CD4-positive, CD25-positive, alpha-beta regulatory T cell (primary cell): ENCODE measurements at places on chromosomes 3 and 15. TPM values are rescaled to one million over a fixed set of nuclear protein-coding genes. Genes with fewer than 3 reads are reported as not detected.
A peak's percentile ranks its signal among the peaks of the same experiment; 100 is the strongest.

DNA sequence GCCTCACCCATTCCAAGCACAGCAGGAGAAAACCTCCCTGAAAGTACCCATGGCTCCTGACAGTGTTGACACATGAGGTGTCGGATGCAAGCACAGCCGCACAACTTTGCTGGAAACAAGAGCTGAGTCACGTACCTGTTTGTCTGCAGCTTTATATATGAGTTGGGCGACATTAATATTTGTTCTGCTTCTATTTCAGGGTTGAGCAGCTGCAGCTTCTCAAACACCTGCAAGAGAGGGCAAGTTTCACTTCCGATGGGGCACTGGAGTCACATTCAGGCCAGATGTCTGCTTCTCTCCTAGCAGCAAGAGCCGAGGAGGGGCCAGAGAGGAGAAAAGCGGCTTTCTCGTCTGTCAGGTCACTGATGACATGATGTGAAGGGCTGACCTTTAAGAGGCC lies 88.0 kb downstream of the NUP210 start:
- no peaks in the 10 kb centered on the region for H3K27me3 ChIP-seq
- no peak overlapping the region for H3K4me3 ChIP-seq
- peaks cover 98% of the 10 kb centered on the region for H3K36me3 ChIP-seq
- DNase-seq = peak; percentile 38

GRCh38 chr3:105676621-105677300 lies 192.1 kb downstream of the CBLB start:
- H3K36me3 ChIP-seq = peaks cover 52% of the 10 kb centered on the region
- no peak overlapping the region for H3K4me3 ChIP-seq
- H3K4me1 ChIP-seq = no peaks in the 10 kb centered on the region
- no peak overlapping the region for H3K27ac ChIP-seq
- no peaks in the 10 kb centered on the region for H3K27me3 ChIP-seq

DNA sequence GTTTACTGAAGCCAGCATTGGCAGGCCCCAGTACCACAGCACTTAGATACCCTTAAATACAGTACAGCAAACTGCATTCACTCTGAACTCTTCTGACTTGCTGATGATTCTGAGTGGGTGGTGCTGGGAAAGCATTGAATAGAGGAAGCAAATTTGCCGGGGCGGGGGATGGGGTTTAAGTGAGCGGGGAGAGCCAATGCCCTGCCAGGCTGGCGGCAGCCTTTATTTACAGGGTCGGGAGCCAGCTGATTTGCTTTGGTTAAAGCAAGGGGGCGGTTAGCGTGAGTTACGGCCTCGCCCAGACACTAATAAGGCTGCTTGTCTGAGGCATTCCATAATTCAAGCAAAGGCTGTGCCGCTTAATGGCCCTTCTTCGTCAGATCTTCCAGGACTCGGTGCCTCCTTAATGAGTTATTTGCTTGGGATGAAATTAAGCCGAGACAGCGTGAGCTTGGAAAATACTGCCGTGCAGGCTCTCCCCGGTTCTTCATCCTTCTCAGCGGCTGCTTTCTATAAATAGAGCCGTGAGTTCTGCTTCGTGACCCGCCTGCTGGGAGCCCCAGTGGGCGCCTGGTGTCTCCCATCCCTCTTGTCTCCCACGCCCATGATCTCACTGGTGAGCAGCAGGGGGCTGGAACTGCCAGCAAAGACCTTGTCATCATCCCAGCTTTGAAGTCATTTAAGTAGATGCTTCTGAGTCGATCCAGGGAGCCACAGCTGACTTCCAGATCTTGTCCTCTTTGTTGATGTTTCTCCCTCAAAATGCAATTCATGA lies 25.8 kb downstream of the SPSB4 start:
- DNase-seq = no peak
- no peak overlapping the region for H3K27ac ChIP-seq
- no peaks in the 10 kb centered on the region for H3K36me3 ChIP-seq
- no peak overlapping the region for H3K4me3 ChIP-seq
- no peaks in the 10 kb centered on the region for H3K4me1 ChIP-seq

DNA sequence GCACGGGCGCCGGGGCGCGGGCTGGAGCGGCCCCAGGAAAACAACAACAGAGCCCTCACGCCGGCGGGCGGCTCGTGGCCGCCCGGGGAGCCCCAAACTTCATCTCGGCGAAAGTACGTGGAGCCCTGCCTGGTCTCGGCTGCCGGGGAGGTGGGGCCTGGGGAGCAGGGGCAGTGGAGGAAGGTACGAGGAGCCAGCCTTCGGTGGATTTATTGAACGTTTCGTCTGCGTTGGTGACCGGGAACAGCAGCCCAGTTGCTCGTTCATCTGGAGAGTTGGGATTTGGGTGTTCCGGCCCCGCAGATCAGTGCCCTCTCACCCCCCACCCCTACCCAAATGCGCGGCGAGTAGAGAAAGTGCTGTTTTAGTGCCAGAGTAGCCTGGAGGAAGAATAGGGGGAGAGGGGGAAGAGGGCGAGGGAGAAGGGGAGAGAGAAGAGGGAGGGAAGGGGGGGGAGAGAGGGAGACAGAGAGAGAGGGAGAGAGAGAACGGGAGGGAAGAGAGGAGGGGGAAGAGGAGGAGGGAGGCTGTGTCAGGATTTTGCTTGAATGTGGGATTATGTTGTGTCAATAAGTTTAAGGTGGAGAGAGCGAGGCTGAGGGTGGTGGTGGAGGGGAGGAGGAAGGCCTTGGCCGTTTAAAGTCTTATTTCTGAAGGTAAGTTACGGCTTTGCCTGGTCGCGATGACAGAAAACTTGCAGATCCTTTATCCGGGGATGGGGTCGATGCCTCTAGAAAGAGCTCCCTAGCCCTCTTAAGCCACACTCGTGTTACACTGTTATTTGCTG lies 970 bp downstream of the BBX start:
- H3K27ac ChIP-seq = peak overlapping the region; percentile 81
- H3K36me3 ChIP-seq = no peaks in the 10 kb centered on the region
- H3K4me3 ChIP-seq = peak overlapping the region; percentile 98
- DNase-seq = peak; percentile 35

- peaks cover 38% of the 10 kb centered on the region for H3K4me1 ChIP-seq
- H3K27ac ChIP-seq = no peak overlapping the region
- H3K27me3 ChIP-seq = no peaks in the 10 kb centered on the region
- DNase-seq = no peak
- peak overlapping the region; percentile 79 for H3K4me3 ChIP-seq
Observed at GRCh38 chr3:56693750-56694149, 10.7 kb upstream of the TASOR start.

DNA sequence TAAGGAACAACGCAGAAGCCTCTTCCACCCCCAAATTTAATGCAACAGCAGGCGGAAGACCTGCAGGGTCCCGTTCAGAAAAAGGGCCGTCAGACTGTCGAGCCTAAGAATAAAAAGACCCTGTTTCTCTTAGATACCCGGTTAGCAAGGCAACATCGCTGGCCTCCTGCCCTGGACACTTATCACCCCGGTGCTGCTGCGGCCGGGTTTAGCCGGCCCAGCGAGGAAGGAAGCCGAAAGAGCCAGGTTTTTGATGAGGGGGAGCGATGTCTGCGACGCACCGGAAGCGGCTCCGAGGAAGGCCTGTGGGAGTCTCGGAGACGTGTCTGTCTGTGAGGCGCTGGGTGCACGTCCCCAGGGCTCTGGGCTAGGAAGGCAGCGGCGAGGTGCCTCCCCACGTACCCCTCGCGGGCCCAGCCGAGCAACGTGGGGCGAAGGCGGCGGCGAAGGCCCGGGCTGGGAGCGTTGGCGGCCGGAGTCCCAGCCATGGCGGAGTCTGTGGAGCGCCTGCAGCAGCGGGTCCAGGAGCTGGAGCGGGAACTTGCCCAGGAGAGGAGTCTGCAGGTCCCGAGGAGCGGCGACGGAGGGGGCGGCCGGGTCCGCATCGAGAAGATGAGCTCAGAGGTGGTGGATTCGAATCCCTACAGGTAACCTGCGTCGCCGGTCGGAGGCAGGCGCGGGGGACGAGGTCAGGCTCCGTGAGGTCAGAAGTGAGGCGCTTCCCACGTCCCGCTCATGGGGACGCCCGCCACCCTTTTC lies at the start of gene UBA5:
UBA5 (plus strand) TSS at position 278 of the 759 bp plus-strand sequence; CDS start at position 487, 209 bp downstream.
- H3K4me1 ChIP-seq = peaks cover 38% of the 10 kb centered on the region
- H3K36me3 ChIP-seq = no peaks in the 10 kb centered on the region
- H3K27me3 ChIP-seq = no peaks in the 10 kb centered on the region
- H3K27ac ChIP-seq = peak within 1 kb of the TSS; percentile 71
- DNase-seq = peak; percentile 61
- H3K4me3 ChIP-seq = peak within 1 kb of the TSS; percentile 96

DNA sequence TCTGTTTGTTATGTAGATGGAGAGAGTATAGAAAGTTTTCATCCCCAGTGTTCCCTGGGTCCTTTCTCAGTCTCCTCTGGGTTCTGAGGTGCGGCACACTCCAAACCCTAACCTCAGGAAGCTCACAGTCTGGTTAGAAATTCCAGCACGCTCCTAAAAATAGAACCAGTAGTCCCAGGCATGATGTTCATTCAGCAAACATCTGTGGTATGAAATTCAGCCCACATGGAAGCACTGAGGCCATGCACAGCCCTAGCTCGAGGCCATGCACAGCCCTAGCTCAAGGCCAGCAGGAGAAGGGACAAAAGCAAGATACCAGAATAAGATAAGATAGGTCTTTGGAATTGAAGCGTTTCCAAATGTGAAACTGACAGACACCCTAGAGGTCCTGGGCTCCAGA lies 82.3 kb upstream of the OXTR start:
- H3K4me1 ChIP-seq = no peaks in the 10 kb centered on the region
- DNase-seq = no peak
- no peaks in the 10 kb centered on the region for H3K27me3 ChIP-seq
- no peak overlapping the region for H3K4me3 ChIP-seq
- H3K36me3 ChIP-seq = no peaks in the 10 kb centered on the region

DNA sequence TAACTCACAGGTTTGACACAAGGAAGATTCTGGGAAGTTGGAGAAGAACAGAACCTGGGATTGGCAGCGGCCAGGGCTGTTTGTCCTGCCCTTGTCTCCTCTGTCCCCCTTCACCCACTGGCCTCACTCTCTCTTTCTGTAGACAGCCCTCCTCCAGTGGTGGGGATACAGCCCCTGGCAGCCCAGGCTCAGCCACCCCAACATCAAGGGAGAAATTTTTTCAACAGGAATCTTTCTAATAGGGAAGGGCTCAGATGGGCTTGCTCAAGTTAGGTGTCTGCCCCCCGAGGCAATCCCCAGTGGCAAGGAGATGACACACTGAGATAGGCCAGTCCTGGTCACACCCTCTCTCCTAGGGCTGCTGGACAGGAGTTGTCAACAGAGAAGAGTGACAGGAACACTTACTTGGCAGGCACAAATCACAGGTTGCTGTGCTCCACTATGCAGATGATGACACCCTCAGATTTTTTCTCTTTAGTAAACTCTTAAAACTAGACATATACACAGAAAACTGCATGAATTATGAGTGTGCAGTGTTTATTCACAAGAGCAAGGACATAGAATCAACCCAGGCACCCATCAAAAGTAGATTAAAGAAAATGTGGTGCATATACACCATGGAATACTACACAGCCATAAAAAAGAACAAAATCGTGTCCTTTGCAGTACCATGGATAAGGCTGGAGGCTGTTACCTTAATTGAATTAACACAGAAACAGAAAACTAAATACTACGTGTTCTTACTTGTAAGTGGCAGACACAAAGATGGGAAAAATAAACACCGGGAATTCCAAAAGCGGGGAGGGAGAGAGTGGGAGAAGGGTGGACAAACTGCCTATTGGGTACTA lies 36.3 kb downstream of the PLA2G4D start:
- no peak overlapping the region for H3K4me3 ChIP-seq
- H3K27ac ChIP-seq = no peak overlapping the region
- peaks cover 12% of the 10 kb centered on the region for H3K4me1 ChIP-seq
- no peaks in the 10 kb centered on the region for H3K36me3 ChIP-seq

GRCh38 chr3:182384221-182384620 lies 409.1 kb upstream of the ATP11B start:
- no peaks in the 10 kb centered on the region for H3K27me3 ChIP-seq
- no peak for DNase-seq
- no peaks in the 10 kb centered on the region for H3K36me3 ChIP-seq
- no peak overlapping the region for H3K4me3 ChIP-seq
- no peaks in the 10 kb centered on the region for H3K4me1 ChIP-seq

DNA sequence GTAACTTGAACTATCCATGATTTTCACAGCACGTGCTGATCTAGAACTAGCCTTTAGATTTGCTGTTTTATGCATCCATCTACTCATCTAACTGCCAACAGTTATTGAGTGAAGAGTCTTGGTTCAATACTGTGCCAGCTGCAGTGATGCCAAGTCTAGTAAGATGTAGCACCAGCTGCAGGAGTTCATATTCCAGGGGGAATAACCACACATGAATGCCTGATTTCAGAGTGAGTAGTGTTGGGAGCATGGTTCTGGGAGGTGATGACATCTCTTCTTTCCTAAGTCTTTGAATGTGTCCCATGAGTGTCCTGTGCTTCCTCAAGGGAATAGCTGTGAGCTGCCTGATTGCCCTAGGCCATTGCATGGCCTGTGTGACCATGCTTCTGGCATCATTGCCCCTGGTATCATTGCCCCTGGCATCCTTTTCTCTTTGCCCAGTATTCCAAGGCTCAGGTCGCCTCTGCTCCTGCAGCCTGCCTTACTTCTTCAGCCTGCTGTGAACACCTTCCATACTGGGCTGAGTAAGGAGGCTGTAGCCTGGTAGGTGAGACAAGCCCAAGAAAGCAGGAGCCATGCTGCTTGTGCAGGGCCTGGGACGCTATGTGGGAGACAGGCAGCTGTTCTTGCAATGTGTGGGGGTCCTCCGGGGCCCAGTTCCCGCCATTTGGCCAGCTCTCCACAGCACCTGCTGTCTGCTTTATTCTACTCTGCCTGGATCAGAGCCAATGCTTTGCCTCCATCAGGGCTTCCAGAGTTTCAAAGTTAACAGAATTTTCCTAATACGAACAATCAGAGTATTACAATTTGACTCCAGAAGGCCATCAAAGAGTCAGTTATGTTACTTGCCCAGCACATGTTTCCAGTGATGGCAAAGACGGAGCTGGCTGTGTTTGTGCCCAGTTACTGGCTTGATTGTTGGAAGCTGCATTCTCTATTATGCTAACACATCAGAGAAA lies 73.2 kb downstream of the CLSTN2 start:
- H3K27ac ChIP-seq = no peak overlapping the region
- no peaks in the 10 kb centered on the region for H3K4me1 ChIP-seq
- no peaks in the 10 kb centered on the region for H3K36me3 ChIP-seq
- H3K27me3 ChIP-seq = no peaks in the 10 kb centered on the region
- no peak for DNase-seq

Gene GPR176
- not detected for total RNA-seq
